ENCODE measurements at places on chromosomes 1 and 21.
A peak's percentile ranks its signal among the peaks of the same experiment; 100 is the strongest.

DNA sequence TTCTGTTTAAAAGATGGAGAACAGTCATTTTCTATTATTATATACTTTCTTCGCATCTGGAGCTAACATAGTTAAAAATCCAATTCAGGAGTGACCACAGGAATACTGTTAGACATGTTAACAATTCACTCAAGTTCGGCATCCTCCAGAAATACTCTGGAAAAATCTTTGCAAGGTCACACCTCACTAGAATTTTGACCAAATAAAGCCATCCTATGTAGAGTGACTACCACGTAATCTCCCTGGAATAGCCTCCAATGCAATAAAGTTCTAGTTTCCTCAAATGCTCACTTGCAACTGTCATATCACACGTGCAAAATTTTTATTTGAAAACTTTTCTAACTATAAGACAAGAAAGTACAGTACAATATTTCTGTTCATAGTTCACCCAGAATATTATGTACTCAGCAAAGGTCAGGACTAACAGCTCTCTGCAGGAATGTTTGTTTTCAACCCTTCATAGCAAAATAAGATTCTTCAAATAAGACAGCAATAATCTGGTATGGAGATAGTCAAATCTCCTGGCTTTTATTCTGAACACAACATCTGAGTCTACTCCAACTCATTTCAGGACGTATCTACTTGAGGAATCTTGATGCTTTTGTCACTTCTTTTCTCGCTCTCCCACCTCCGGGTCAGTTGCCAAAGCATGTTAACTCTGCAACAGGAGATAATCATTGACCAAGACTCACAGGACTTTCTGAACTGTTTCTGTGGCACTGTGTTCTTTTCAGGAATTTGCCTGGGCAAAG lies 82.6 kb downstream of the GDAP2 start:
- DNase-seq: no peak

DNA sequence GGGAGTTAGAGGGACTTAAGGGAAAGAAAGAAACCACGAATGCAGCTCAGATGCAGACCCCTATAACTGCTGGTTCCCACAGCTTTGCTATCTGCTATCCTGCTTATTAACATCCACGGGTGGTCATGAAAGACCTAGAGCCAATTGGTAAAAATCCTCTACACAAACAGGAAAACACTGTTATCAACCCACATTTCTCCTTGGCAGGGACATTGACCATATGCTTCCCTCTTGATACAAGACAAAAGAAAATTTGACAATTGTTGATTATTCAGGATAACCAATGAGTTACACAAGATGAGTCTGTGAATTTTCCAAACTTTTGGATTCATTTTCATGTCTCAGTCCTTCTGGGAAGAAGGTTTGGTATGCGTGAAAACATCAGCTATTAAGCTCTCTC lies 90.4 kb downstream of the TIAM1 start:
- DNase-seq: no peak

- DNase-seq: no peak
Observed at GRCh38 chr1:168654198-168654915, 74.6 kb downstream of the DPT start.

DNA sequence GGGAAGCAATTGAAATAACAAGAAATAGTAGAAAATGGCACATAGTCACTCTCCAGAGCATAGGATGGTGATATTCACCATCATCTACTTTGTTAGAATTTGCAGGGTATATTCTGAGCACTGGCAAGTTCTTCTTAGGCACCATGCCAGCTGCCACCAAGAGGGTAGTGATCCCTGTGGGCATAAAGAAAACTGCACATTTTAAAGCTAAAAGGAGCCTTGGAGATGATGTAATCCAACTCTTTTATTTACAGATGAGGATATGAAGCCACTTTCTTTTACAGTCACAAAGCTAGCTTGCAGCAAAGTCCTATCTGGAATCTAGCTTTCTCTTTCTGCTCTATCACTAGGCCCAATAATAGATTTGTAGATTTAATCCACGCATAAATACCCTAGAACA lies 69.0 kb downstream of the PTGER3 start:
- DNase-seq: no peak

DNA sequence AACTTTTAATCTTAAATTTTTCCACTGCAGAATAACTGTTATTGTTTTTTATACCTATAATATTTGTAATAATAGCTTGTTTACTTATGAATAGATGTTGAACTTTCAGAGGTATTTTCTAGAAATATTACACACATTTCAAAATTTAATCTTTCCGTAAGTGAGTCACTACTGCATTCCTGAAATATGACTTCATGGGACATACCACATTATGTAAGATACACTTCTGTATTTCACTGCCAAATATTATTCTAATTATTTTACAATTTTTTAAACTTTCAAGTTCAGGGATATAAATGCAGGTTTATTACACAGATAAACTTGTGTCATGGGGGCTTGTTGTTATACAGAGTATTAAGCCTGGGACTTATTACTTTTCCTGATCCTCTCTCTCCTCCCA lies 2220.5 kb downstream of the NCAM2 start:
- DNase-seq: no peak

DNA sequence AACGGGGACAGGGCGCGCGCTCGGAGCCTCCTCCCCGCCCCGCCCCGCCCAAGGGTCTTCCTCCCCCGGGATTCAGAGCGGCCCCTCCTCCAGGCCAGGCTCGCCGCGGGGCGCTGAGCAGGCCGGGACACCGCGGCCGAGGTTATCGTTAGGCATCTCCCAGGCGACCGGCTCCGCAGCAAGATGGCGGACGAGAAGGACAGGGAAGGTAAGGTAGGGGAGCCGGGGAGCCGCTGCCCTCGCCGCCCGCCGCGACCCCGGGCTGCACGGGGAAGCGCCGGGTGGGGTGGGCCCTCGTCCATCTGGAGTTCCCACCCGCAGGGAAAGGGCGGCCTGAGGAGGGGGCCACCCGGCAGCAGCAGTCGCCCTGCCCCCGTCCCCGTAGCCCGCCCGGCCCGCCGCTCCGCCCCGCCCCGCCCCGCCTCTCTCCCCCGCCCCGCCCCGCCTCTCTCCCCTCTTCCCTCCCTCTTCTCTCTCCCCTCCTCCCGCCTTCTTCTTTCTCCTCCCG lies 105.9 kb upstream of the HNRNPU start:
- peak; percentile 81 for DNase-seq

GRCh38 chr21:17451364-17451891 lies 61.4 kb upstream of the CXADR start:
- DNase-seq: no peak

DNA sequence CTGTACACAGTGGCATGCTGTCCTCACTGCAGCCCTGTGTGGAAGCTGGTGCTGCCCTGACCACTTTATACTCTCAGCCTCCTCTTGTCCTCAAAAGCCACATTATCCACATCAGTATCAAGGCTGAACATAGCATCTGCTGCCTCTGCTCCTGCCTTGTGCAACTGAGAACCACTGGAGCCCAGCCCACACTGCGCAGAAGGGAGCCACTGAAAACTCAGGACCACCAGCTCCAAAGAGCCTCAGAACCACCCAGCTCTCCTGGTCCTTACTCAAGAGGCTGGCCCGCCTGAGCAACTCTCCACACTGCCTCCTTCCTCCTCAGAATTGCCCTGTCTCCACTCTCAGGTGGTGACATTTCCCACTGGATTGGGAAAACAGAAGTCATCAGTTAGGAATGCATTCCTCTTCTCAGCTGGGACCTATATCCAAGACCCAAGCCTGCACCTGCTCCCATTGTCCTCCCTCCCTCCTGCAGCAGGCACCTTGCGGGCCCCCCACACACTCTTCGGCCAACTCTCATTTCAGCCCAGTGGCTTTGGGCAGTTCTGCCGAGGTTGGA lies 7.0 kb upstream of the KISS1 start:
- DNase-seq: no peak

DNA sequence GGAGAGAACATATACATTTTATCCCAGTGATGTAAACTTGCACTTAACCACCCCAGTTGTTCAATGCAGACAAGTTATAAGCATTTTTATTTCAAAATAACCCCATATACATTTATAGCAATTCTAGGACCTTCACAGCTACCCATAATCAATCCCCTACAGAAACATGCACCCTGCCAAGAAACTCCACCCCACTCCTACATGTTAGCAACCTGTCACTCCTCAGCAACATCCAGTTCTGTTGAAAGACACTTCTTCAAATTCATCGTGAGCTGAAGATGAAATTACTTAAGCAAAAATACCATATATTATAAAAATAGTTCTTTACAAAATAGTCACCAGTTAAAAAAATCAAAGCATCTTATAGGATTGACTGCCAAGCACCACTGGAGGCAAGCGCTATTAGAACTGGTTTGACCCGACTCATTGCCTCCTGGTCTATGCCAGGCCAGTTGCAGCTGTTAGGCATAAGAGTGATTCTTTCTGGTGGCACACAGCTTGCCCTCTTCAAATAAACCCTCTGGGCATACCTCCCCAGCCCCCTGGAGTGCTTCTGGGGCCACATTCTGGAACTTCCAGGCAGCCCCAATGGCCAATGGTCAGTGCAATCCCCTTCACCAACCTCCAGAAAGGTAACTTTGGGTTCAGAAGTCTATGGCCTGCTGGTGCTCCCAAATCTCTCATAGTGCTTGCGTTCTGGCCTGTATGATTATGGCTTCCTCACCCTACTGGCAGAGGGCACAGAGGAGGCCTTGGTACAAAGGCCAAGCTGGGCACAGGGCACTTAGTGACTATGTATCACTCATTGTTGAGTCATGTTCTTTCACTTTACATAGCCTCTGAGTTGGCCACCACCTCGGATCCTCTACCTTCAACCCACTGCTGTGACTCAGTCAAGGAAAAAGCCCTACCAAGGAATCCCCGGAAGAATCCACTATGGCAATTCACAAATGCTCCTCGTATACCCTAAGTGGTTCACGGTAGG lies 72.2 kb upstream of the RALGPS2 start:
- no peak for DNase-seq

GRCh38 chr1:88695781-88696180 lies 11.7 kb downstream of the PKN2 start:
- no peak for DNase-seq

GRCh38 chr1:62834400-62834961 lies 50.5 kb downstream of the ATG4C start:
- no peak for DNase-seq

GRCh38 chr1:143619851-143620250 lies 351.9 kb downstream of the FAM72C start:
- no peak for DNase-seq

- no peak for DNase-seq
Observed at GRCh38 chr1:23452011-23452411, 27.5 kb upstream of the TCEA3 start.

DNA sequence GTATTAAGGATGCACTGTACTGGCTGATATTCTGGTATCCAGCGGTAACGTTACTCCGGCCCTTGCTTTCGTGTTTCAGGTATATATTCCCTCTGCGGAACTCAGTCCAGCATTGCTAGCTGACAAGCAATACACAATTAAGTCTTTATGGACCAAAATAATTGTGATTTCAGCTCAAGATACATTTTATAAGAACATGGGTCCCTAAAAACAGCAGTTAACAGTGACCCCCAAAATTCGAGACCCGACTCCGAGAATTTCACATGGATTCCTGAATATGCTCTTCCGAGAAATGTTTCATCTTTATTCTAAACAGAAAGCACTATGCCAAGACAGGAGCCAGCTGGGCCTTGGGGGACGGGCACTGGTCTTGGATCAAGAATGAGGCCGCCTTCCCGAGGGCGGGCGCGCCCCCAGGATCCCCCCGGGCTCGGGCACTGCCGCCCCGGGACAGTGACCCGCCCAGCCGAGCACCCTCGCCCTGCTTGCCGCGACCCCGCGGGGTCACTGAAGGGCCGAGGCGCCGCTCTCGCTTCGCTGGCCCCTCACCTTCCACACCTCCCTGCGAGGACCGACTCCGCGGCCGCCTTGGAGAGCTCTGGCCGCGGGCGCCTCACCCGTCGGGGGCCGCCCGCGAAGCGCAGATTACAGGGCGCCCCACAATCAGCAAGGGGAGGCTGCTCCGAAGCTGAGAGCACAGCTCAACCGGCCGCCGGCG lies 610 bp downstream of the SCYL3 start:
- DNase-seq: peak; percentile 39

DNA sequence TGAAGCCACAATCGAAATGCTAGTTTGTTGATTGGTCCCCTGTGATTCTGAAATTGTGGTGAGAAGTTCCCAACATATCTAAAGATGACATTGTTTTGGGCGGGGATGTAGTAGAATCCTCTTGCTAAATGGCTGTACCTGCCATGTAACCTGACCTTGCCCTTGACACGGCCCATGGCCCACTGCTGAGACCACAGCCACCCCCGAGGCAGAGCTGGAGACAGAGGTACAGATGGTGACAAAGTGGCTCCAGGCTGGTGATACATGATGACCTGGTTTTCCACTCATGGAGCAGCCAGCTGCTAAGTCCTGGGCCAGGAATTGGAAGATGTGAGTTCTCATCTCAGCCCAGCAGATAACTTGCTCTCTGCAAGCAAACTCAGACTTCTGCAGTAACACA lies 226.5 kb downstream of the FOXD2 start:
- DNase-seq: no peak

DNA sequence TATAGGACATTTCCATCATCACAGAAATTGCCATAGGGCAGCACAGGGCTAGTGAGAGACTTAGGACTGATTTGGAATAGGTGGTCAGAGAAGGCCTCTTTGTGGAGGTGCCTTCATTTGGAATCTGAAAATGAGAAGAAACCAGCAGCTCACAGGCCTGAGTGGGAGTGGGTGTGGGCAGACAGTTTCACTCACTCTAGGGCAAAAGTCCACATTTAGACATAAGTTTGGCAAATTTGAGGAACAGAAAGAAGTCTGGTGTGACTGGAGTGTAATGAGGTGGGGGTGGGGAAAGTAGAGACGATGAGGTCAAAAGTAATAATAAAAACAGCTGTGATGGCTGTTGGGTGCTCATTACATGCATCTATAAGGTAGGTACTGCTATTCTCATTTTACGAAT lies 22.4 kb upstream of the BCAR3 start:
- DNase-seq: no peak

DNA sequence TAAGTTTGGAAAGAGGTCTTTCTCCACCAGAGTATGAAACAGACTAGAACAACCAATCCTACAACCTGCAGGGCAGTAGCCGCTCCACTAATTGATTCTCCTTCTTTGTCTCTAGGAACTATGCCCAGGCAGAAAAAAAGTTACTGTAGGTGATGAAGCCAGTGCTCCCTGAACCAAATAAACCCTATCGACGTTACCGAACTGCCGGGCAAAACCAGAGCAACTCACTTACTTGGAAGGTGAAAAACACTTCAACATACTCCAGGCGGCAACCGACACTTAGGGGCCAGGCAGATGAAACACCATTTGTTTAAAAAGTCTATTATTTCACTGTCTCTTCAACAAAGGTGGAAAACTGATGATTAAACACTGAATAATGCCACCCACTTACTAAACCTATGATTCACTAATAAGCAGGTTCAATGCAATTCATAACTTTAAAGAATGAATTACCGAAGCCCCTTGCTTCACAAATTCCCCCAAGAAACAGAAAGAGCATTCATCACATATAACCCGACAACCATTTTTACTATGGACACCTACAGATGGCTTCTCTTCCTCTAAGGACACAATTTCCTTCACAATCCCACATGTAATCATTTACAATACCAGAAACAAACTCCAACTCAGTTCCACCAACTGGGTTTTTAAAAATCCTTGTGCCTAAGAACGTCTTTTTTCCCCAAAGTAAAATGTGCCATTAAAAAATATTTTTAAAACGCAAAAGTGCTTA lies 1.6 kb downstream of the NRIP1 start:
- DNase-seq: no peak

Measured in left ventricle myocardium inferior (tissue), 1 donor.